A549 treated with GW870086 at 1 μM for 4 hours (cell line): ENCODE measurements at places on chromosomes 5 and 9. TPM values are rescaled to one million over a fixed set of nuclear protein-coding genes. Genes with fewer than 3 reads are reported as not detected.

Gene PCDHGB6
- total RNA-seq = 0.07 to 0.16 TPM (median 0.12 TPM) in 5 replicates

Gene KIF24
- total RNA-seq = 2.7 to 3.8 TPM (median 3.2 TPM) in 5 replicates

Gene PCDHB8
- 0.24 to 0.39 TPM (median 0.32 TPM) in 5 replicates for total RNA-seq

Gene RANBP17
- 2.3 to 3.2 TPM (median 2.9 TPM) in 5 replicates for total RNA-seq
